Mesothelial cell of epicardium (in vitro differentiated cells): ENCODE measurements at places on chromosomes 3 and 15. TPM values are rescaled to one million over a fixed set of nuclear protein-coding genes. Genes with fewer than 3 reads are reported as not detected.

The SQOR gene
- 0.86 to 0.94 TPM in 2 of 3 replicates, not detected in the other for total RNA-seq

The CAPN3 gene
- 12.2 to 13.7 TPM (median 12.8 TPM) in 3 replicates for total RNA-seq

The ABHD17C gene
- 17.0 to 18.0 TPM (median 17.9 TPM) in 3 replicates for total RNA-seq

The TIGIT gene
- total RNA-seq = not detected in 3 replicates

- DNase-seq = no peak
These were observed 400.7 kb upstream of the TPM1 start for GRCh38 chr15:62641825-62642224.

DNA sequence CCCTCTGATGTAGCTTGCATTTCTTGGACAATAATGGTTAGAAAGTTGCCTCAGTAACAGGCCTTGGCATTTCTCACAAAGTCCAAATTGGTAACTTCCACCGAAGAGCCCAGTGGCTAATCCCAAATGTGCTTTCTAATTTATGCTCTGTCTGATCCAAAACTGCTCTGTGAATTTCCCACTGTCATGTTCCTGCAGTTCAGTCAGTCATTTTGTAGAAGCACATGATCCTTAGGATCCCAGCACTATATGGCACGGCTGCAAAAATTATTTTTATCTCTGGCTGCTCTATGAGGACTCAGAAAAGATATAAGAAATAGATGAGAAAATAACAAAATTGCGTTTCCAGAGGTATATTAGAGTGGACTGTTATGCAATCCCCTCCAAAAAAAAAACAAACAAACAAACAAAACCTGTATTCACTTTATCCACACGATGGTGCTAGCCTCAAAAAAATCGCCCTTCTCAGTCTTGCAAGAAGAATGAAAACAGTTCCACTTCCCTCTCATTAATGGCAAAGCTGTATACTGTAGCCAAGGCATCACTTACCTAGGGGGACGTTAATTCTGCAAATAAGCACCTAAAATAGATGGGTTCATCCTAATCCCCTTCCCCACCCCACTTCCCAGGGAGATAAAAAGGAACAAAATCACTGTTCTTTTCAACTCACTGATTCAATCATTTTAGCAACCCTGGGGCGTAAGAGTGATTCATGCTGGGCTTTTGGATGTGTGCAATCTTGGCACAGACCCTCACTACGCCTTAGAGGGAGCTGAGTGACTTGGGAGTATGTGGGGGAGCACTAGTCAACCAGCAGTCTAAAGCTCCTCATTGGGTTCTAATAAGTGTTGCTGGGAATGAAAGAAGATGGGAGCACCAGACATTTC lies 61.3 kb downstream of the TMCO5A start:
- no peak for DNase-seq

DNA sequence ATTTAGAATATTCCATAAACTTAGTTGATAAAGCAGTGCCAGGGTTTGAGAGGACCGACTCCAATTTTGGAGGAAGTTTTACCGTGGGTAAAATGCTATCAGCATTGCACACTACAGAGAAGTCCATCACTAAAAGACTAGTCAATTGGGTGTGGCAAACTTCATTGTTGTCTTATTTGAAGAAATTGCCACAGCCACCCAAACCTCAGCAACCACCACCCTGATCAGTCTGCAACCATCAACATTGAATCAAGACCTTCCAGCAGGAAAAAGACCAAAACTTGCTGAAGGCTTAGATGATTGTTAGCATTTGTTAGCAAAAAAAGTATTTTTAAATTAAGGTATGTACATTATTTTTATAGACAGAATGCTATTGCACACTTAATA lies 60.5 kb downstream of the KLF13 start:
- DNase-seq = no peak

DNA sequence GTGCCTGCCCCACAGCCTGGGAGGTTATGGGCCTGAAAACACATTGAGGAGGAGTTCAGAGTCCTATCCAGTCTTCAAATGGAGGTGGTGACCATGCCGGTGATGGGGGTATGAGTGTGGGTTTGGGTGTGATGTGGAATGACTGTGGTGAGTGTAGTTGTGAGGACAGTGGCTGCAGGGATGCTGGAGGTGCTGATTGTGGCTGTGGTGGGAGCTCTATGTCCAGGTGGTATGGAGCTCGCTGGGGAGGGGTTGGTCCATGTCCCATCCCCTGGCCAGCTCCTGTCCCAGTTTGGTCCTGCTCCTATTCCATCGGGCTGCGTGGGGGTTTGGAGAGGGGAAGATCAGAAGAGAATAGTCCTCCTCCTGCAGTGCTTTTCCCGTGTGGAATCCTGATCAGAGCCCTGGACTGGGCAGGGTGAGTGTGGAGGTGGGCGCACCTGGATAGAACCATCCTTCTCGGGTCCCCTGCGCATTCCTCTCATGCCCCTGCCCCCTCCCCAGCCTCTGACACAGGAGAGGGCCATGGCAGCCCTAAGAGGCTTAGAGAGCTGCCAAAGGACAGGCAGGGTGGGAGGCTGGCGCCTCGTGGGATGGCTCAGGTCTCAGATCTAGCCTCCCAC lies 23.0 kb upstream of the GOLGA6C start:
- no peak for DNase-seq

DNA sequence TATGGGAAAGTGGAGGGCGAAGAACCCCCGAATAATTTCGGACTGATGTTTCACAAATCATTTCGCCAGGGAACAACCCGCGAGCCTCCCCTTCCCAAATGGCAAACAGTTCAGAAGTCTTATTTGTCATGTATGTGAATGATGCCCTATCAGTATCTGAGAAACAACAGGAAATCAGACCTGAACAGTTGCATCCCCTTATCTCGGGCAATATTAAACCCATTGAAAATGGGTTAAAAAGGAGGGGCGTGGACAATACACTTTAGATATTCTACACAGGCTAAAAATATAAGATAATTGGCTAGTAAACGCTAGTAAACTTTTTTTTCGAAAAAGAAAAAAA lies 1003.3 kb upstream of the NR2F2 start:
- no peak for DNase-seq

- DNase-seq = no peak
These were observed 1.3 kb downstream of the PIK3CA start for GRCh38 chr3:179149406-179149867.

- DNase-seq = no peak
These were observed 160.6 kb upstream of the IQSEC1 start for GRCh38 chr3:13233487-13234485.

GRCh38 chr3:194906970-194907629 lies 221.4 kb downstream of the FAM43A start:
- no peak for DNase-seq

DNA sequence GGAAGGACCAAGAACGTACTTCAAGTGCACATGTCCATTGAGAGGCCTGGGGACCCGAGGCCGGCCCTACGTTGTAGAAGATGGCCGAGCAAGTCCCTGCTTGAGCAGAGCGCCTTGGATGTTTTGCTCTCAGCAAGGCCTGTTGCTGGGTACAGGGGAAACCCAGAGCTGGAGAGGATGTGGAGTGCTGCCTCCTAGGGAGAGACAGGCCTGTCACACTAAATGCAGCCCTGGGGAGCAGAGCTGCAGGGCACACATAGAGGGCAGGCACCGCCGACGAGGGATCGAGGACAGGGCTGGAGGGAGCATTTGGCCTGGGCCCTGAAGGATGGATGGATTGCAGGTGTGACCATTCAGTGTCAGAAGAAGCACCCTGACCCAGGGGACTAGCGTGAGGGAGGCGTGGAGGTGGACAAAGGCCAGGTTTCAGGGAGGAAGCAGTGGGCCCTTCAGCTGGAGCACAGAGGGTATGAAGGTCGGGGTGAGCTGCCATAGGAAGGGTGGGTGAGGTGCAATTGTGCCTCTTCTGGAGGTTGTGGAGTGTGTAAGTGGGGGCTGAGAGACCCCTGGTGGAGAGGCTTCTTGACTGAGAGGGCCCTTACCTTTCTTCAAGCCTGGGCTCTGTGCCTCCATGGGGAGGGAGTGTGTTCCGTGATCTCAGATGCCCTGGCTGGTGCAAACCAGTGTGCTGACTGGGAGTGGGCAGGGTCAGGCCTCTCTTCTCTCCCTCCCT lies 142.4 kb downstream of the CHDH start:
- no peak for DNase-seq

DNA sequence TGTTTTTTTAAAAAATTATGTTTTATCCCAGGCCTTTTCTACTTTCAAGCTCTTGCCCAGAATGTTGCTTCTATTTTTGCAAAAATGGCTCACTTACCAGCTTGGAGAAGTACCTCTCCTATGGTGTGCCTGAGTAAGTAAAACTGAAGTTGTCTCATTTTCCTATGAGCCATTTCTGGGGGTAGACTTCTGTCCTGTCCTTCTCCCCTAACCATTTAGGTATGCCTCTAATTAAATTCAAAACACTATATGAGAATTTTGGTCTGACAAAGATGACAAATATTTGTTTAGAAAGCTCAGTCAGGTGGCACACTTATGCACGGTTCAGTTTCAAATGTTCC lies 282.5 kb upstream of the ICE2 start:
- DNase-seq = no peak

- DNase-seq = no peak
These were observed 247.3 kb upstream of the KCNH8 start for GRCh38 chr3:18900994-18901393.

DNA sequence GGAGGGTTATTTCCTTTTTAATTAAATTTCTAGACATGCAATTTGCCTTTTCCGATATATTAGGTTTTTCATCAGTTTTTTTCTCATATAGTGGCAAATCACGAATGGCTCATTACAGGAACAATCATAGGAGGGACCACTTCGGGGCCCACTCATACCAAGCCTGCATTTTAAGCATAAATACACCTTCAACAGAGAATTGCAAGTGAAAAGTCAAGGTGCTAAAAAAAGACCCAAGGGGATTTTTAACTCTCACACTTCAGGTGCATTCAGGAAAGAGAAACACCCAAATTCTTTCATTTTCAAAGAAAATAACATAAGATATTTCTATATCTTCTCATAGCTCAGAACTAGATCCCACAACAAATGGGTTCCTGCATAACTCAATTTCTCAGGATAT lies 979.6 kb upstream of the NR2F2 start:
- DNase-seq = no peak

DNA sequence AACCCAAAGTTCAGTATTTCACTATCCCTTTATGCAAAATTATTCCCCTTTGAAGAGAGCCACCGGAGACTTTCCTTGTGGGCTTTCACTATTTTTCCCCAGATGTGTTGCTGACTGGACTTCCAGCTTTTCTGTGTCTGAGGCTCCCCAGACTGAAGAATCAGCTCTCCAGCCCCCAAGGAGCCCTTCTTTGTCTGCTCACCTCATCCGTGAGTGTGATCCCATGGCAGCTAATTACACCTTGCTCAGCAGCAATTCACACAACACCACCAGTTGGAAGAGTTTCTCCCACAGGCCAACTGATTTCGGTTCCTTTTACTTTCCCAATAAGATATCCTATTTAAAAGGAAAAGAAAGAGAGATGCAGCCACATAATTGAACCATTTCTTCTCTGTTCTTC lies 249.5 kb upstream of the TRIM42 start:
- peak; percentile 9 for DNase-seq

DNA sequence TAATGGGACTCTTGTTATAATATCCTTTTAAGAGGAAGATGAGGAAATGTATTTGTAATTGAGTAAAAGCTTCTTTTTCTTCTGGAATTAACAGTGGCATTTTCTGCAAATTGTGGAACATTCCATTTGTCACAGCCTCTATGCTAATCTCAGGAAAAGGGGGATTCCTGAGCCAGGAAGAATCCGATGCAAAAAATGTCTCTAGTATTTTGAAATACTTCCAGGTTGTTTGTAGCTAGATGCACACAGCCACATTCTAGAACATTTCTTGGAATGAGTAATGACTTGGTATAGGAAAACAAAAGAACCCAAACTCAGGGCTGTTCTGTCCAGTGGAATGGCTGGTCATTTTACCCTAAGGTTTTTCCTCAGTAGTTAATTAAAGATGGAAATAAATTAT lies 98.5 kb upstream of the SLC2A2 start:
- no peak for DNase-seq

- no peak for DNase-seq
These were observed 163.4 kb downstream of the KLF13 start for GRCh38 chr15:31489801-31490646.

DNA sequence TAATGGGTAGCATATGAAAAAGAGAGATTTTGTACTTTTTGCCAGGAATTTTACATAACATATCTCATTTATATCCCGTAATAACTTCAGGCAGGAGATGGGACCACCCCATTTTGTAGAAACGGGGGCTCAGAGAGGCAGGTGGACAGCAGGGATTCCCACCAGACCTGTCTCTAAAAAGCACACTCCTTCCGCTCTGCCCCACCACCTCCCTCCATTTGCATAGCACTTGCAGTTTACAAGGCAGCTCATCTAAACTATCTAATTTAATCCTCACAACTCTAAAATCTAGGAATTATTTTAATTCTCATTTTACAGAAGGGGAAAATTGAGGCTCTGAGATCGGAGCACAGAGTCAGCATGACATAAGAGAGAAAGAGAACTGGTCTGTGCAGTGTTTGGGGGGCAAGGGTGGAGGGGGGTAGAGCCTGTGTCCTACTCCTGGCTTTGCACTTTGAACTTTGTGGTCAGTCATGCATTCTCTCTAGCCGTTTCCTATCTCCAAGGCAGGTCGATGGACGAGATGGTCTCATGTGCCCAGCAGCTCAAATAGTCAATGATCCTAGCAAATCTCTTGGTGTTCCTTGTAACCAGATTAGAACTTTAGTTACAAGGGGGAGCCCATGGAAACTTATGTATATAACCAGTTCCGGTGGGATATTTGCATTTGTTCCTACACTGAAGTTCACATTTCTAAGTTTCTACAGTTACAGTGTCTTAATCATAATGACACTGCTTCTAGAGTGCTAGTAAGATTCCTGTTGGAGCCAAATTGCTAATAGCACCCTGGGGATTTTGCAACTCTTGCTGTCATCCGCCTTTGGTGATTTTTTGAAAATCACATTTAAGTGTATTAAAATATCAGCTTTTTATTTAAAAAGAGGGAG lies 18.6 kb downstream of the CRYGS start:
- DNase-seq = no peak

DNA sequence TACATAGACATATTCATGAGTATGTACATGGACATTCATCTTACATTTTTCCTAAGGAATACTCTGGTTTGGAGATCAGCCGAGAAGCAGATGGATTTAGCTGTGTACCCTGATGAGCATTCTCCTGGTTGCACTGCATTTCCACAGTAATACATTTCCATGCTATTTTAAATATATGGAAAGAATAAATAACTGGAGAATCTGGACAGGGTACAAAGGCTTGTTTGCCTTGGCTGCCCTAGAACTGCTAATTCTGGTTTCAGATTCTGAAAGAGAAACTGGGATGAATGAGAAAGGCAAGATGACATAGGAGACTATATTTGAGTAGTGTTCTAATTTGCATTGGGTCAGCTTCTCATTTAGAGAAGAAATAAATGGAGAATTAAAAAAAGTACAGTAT lies 190.8 kb upstream of the FAM3D start:
- no peak for DNase-seq

- no peak for DNase-seq
These were observed 975.1 kb downstream of the ROBO1 start for GRCh38 chr3:78792733-78793132.

GRCh38 chr15:49471733-49472132 lies 48.7 kb downstream of the FGF7 start:
- DNase-seq = no peak

GRCh38 chr3:56914646-56915045 lies 112.9 kb upstream of the ARHGEF3 start:
- no peak for DNase-seq

- peak; percentile 57 for DNase-seq
These were observed 716 bp downstream of the SMC4 start for GRCh38 chr3:160400030-160400701.
